ENCODE measurements at places on chromosomes 2 and 18. TPM values are rescaled to one million over a fixed set of nuclear protein-coding genes. Genes with fewer than 3 reads are reported as not detected.

LRP1B gene
- total RNA-seq: 0.06 TPM

GRCh38 chr2:121071034-121071504 is 213.9 kb downstream of the TFCP2L1 start:
- H3K4me1 ChIP-seq: peaks cover 13% of the 10 kb centered on the region
- H3K4me3 ChIP-seq: no peak overlapping the region

DNA sequence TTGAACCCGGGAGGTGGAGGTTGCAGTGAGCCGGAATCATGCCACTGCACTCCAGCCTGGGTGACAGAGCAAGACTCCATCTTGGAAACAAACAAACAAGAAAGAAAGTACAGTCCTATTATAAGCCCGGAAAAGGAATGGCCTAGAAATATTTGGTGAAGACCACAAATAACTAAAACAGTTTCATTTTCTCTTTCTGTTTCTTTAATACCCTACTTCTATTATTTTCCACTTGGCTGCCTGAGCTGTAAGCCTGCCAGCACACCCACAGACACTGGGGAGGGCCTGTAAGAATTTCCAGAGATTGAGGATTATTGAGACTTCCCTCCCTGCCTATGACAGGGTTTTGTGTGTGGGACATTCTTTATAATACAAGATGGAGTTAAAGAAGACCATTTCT is 188.0 kb upstream of the DCC start:
- no peaks in the 10 kb centered on the region for H3K4me1 ChIP-seq
- H3K36me3 ChIP-seq: no peaks in the 10 kb centered on the region
- no peak for DNase-seq
- H3K27me3 ChIP-seq: no peaks in the 10 kb centered on the region
- H3K27ac ChIP-seq: no peak overlapping the region
- no peak overlapping the region for H3K4me3 ChIP-seq

GRCh38 chr2:22326250-22326649 is 1058.7 kb upstream of the KLHL29 start:
- H3K27me3 ChIP-seq: no peaks in the 10 kb centered on the region
- H3K27ac ChIP-seq: no peak overlapping the region
- no peaks in the 10 kb centered on the region for H3K36me3 ChIP-seq
- DNase-seq: no peak
- H3K4me3 ChIP-seq: no peak overlapping the region

- H3K4me3 ChIP-seq: no peak overlapping the region
- H3K27me3 ChIP-seq: no peaks in the 10 kb centered on the region
- H3K4me1 ChIP-seq: peaks cover 4% of the 10 kb centered on the region
- no peak for DNase-seq
These were observed 16.9 kb downstream of the ATL2 start for GRCh38 chr2:38360177-38360576.

DNA sequence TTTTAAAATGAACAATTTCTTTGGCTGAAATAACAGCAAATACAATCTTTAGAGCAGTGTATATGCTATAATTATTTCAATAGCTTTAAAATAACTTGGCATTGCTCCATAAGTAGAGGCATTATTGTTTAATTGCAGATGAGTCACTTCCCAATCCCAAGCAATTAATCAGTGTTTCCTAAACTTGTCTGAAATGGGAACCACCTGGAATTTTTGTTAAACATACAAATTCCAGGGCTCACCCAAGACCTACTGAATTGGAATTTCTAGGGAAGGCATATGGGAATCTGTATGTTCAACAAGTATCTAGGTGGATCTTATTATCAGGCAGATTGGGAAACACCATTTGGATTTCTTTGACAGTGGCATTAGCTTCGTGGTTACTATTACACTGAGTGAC is 27.1 kb upstream of the FMNL2 start:
- H3K27me3 ChIP-seq: no peaks in the 10 kb centered on the region
- no peak overlapping the region for H3K27ac ChIP-seq
- H3K4me3 ChIP-seq: no peak overlapping the region
- no peaks in the 10 kb centered on the region for H3K4me1 ChIP-seq
- DNase-seq: no peak

DNA sequence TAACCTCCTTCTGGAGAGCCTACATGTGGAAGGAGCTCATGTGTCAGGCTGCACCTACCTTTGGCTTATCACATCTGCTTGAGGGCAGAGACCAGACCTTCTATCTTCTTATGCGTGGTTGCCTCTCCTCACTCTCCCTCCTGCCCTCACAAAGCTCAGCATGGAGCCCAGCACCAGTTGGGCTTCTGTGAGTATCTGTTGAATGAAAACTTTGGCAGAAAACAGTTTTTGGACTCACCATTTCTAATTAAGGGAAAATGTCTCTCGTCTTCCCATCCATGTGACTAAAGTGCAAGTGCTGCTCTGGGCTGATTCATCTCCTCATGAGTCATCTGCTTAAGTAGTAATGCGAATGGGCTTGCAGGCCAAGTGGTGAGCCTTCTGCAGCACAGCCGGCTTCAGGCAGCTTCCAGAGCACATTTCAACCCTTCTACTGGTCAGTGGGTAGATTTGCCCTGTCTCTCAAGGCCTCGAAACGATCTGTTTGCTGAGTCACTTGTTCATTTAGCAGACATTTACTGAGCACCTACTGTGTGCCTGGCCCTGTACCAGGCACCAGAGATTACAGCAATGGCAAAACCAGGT is 102.6 kb downstream of the VSNL1 start:
- H3K4me1 ChIP-seq: peaks cover 14% of the 10 kb centered on the region
- H3K4me3 ChIP-seq: no peak overlapping the region
- H3K36me3 ChIP-seq: no peaks in the 10 kb centered on the region
- DNase-seq: peak; percentile 65
- H3K27ac ChIP-seq: no peak overlapping the region

SULT1C4 gene
- 15.4 TPM for total RNA-seq

DNA sequence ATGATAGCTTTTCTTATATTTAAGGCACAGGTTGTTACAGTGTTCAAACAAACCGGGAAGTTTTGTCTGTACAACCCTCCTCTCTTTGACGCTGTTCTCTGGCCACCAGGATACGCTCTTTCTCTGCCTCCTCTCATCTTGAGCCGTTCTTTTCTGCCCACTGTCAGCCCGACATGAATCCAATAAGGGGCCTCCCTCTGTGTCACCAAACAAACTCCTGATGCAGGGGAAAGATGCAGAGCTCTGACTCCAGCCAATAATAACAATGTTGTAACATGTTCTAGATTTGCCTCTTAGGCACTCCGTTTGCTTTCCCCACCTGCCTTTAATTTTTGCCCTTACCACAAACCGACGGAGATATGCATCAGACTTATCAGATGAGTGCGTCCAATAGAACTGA is 449.3 kb downstream of the SLC4A3 start:
- H3K4me3 ChIP-seq: no peak overlapping the region
- no peaks in the 10 kb centered on the region for H3K4me1 ChIP-seq
- no peaks in the 10 kb centered on the region for H3K27me3 ChIP-seq
- H3K36me3 ChIP-seq: no peaks in the 10 kb centered on the region

TRIM43 gene
- total RNA-seq: not detected
